AG04449 (cell line): ENCODE measurements at places on chromosomes 6 and 20.

DNA sequence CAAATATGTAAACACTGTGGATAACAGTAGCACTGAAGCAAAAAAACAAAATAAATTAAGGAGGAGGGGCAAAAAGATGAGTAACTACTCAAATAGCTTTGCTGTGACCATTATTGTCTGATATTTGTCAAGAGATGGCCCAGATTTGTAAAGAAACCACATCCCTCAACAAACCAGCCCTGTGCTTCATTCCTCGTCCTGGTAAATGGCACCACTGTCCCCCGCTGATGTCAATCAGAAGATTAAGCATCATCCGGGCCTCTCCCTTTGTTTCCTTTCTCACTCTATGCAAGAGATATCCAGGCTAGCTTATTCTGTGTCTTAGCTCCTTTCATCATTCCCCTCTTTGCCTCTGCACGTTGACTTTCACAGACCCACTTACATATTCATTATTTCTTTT is 259.0 kb downstream of the SYNE1 start:
- DNase-seq = no peak

GRCh38 chr6:154508573-154509375 is 1.7 kb downstream of the CNKSR3 start:
- DNase-seq = no peak

GRCh38 chr6:166710084-166710483 is 83.0 kb upstream of the RPS6KA2 start:
- DNase-seq = no peak

DNA sequence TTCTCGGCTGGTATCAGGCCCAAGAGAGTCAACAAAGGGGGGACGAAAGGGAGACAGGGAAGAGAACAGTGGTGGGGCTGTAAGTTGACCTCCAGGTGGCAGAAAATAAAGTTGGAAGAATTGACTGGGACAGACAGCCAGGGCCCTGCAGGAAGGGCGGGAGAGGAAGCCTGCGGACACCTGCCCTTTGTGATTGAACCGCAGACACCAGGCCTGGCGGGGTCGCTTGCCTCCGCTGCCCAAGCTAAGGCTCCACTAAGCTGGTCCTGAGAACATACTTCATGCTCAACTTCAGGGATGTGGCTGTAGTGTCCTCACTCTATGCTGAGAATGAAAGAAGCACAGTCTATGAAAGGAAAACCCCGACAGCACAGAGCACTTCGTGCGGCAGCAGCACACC is 53.8 kb downstream of the RPP40 start:
- DNase-seq = no peak

DNA sequence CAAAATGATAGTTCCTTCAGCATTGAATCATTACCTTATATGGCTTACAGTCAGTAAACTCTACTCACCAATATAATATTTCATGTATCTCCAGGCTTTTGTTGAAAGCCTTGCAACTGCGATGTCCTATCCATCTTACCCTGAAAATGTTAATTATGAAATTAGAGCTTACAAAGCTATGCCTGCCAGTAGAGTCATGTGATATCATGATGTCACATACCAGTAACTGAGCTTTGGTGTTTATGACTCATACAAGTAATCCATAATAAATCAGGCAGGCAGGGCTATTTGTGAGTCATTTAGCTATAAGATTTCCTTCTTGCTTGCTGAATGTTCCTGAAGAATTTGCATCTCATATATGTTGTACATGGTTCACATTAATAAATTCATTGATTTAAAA is 44.9 kb upstream of the FAM83B start:
- DNase-seq = peak; percentile 58

- no peak for DNase-seq
Observed at GRCh38 chr6:98924647-98925046, 23.1 kb downstream of the FBXL4 start.

DNA sequence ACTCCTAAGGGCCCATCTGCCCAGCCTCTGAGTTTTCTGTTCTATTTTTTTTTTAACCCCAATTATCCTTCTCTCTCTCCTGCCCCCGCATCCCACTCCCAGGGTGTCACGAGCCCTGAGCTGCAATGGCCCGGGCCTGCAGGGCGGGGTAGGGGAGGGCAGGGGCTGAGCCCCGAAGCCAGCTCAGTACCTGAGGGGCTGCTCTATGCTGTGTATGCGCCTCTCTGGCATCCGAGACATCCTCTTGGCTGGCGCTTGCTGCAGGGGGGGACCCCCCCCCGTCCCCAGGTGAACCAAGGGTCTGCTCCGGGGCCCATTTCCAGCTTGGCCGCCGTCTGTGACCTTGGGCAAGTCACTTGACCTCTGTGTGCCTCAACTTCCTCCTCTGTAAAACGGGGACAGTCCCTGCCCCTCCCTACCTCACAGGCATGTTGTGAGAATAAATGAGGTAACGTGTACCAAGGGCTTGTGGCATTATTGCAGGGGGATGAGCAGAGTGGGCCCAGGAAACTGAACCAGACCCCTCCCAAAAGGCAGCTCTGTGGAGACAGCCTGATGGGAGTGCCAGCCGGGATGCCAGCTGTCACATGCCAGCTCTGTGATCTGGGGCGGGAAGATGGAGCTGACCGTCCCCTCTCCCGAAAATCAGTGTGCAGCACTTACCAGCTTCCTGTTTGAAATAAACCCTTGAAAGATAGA is 13.0 kb upstream of the MYL9 start:
- no peak for DNase-seq

DNA sequence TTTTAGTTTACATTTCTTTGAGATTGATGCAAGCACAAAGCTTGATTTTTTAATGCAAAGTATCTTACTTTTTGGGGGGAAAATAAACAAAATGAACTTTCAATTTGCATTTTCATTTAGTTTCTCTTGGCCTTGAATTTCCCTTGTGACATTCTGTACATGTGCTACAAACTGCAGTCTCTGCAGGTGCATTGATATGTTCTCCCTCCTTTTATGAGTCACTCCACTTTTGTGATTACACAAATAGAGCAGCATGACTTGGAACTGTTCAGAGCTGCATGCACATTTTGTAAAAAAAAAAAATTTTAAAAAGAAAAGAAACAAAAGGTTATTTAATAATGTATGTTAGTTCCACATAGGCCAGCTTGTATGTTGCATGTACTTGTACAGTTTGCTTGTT is 220.0 kb upstream of the KCNQ5 start:
- DNase-seq = no peak

DNA sequence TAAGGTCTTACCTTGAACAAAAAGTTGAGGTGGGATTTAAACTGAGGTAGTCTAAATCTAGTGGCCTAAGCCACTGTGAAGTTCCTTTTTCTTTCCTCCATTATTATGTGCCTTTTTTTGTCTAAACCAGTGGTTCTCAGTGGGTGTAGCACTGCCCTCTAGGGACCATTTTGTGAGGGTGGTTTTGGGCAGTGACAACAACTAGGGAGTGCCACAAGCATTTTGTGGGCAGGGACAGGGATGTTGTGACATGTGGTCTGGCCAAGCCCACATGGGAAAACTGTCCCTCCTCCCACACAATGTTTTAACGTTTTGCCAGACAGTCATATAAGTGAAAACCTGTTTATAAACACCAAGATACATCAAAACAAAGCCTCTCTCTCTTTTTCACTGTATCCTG is 899.4 kb upstream of the FLRT3 start:
- DNase-seq = no peak

DNA sequence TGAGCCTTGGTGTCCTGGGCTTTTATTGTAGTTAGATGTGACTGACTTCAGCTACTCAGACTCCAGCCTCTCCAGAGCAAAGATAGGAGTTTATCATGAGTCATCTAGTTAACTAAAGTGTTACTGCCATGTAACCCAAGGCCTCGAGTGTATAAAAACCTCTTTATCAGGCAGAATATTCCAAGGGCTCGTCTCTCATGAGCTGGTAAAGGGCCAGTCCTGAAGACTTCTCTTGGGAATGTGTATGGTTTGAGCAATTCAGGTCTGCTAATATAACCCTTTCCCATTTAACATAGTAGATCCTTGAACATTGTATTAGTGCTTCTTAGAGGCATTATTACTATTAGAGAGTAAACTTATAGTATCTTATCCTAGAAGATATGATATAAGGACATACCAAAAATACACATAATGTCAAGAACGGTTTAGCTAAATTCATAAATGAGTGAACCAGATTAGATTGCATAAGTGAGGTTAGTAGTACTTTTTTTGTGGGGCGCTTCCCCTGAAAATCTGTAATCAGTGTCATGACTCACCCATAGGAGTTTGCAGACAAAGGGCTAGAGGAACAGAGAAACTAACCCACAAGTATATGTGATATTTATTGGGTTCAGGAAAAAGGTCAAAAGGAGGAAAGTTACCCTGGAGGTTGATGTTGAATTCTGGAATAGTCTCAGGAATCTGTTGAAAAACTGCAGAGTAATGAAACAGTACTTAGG is 16.0 kb downstream of the DSE start:
- DNase-seq = no peak

DNA sequence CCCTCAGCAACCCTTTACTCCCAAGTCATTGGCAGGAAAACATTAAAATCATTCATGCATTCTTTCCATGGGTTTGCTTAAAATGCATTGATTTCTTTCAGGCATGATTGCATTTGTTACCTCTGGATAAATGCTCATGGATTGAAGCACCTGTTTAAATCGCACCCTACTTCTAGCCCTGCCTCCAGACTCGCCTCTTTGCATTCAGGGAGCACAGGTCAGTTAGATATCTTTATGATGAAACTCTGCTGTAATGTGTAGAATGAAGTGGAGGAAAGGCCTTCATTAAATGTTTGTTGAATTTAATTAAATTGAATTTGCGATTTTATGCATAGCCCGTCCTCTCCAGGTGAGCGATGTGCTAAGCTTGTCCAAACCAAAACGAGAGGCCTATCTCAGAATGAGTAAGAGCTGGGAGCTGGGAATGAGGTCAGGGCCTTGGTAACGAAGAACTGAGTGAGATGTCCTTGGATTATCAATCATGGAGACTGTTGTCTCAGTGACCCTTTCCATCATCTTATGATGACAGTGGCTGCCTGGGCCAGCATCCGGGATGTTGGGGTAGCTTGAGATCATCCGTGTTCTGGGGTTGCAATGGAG is 210.1 kb downstream of the SYNDIG1 start:
- no peak for DNase-seq

DNA sequence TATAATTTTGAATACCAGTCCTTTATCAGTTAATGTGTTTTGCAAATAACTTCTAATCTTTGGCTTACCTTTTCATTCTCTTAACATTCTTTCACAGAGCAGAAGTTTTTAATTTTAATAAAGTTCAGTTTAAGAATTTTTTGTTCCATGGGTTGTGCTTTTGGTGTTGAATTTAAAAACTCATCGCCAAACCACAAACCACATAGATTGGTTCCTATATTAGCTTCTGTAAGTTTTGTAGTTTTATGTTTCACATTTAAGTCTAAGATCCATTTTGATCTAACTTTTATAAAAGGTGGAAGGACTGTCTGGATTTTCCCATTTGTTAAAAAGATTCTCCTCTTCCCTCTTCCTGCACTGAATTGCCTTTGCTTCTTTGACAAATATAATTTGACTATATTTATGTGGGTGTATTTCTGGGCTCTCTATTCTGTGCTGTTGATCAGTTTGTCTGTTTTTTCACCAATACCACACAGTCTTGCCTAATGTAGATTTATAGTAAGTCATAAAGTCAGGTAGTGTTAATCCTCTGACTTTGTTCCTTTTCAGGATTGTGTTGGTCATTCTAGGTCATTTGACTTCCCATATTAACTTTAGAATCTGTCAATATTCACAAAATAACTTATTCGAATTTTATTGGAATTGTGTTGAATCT is 17.5 kb upstream of the SDCBP2 start:
- DNase-seq = no peak

GRCh38 chr6:47592131-47592840 is 106.1 kb upstream of the ADGRF4 start:
- no peak for DNase-seq

DNA sequence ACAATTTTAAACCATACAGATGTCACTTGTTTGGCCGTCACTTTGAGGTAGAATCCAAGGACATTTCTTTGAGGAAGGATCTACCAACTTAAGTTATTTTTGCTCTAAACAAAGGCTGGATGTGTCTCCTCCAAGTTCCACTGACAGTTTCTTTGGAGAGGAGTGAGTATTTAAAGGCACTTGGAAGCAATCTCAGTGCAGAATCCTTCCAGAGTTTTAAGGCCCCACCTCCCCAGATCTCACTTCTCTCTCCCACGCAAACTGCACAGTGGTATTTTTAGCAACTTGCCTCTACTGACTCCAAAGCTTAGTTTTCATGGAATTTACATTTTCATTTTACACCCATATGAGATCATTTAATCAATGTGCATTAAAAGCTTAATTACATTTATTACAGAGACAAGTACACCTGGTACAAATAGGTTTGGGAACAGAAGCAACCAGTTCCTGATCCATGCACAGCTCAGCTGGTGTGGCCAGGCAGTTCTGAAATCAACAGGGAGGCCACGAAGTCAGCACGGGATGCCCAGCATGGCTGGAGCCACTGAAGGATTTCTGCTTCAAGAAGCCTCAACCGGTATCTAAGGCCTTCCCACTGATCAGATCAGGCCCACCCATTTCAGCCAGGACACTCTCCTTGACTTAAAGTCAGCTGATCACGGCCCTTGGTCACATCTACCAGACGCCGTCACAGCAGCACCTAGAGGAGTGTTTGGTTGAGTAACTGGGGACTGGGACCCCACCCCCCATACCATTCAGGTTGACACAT is 109.8 kb downstream of the SYCP2 start:
- DNase-seq = no peak

DNA sequence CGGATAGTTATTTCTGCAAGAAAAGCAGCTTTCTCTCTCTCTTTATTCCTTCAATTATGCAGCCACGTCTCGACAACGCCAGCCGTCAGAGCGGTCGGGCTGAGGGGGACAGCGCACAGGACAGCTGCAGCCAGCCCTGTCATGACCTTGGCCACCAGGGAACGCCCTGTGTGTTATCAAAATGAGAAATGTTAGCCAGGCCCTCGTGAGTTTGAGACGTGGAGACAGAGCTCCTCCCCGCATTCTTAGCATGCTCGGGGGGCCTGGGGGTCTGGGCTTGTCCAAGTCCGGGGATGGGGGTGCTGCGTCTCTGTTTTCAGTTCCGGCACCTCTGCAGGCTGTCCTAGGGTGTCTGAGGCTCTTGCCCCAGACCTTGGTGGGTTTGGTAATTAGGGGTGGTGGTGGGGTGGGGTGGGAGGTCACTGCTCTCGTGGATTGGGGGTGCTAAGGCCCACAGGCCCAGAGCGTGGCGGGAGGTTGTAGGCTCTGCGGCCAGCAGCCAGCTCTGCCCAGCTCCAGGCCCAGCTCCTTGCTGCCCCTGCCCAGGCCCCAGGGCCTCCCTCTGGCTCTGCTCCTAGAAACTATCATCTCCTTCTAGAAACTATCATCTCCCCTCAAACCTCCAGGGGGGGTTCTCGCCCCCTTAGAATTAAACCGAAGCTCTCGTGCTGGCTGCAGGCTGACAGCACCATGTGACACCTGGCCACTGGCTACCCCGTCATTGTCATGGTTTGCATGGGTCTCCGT is 54.3 kb upstream of the GATA5 start:
- DNase-seq = no peak
